ENCODE measurements at places on chromosomes 5 and 9.
A peak's percentile ranks its signal among the peaks of the same experiment; 100 is the strongest.

- no peak for DNase-seq
Observed at GRCh38 chr5:141832131-141832530, 46.1 kb downstream of the PCDH1 start.

GRCh38 chr5:179253730-179254129, 91.5 kb downstream of the ADAMTS2 start:
- DNase-seq = no peak

DNA sequence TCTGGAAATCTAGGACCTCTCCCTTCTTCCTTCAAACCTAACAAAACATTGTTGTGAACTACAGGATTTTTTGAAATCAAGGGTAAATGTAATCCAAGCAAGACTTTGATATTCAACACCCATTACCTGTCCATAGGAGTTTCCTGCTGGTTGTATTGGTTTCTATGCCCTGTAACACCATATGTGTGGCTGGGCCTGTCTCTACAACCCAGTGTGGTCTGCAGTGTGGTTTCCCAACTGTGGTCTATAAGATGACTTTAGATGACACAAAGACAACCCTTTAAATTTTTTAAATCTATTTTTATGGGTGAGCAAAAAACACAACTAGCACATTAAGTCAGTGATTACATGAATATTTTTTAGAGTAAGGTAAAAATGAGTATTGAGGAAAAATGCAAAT, 93.1 kb downstream of the SMIM15 start:
- DNase-seq = no peak

DNA sequence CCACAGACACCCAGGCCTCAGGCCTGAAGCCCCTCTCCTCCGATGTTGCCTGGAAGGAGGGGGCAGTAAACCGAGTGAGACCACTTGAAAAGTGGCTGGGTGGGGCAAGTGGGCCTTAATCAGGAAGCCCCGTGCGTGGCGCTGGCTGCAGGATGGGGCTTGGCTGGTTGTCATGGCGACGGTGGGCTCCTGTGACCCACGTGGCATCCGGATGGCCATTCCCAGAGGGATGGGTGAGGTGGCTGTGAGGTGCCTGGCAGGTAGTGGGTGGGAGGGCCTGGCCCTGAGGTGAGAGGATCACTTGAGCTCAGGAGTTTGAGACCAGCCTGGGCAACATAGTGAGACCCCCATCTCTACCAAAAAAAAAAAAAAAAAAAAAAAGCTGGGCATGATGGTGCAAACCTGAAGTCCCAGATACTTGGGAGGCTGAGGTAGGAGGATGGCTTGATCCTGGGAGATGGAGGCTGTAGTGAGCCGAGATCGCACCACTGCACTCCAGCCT, 5.2 kb downstream of the GPSM1 start:
- no peak for DNase-seq

- no peak for DNase-seq
Observed at GRCh38 chr5:67364381-67364970, 167.9 kb upstream of the CD180 start.

GRCh38 chr5:143207058-143207457, 196.4 kb downstream of the NR3C1 start:
- no peak for DNase-seq

DNA sequence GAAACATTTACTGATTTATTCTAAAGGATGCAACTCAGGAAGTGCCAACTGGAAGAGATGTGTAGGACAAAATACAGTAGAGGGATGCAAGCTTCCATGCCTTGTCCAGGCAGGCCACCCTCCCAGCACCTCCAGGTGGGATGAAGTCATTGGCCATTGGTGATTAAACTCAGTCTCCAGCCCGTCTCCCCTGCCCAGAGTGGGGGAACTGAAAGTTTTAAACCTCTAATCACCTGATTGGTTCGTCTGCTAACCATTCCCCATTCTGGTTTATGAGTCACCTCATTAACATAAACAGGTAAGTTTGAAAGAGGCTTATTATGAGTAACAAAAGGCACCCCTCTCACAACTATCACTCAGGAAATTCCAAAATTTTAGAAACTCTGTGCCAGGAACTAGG, 8.1 kb downstream of the TNFAIP8 start:
- DNase-seq = no peak

DNA sequence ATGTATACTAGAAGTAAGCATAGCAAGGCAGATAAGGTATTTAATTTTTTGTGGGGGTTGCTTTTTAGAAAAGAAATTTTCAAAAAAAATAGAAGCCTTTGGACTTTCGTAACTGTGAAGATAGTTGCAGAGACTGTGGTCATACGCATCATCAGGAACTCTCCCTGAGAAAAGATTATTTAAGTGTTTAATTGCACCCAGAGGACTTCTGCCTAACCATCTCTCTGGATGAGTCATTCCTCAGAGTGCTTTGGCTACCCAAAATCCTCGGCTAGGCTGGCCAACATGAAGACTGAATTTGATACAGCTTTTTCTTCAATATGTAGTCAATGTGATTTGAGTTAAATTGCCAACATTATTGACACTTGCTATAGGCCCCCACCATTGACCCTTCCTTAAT, 296.4 kb downstream of the TLR4 start:
- no peak for DNase-seq

DNA sequence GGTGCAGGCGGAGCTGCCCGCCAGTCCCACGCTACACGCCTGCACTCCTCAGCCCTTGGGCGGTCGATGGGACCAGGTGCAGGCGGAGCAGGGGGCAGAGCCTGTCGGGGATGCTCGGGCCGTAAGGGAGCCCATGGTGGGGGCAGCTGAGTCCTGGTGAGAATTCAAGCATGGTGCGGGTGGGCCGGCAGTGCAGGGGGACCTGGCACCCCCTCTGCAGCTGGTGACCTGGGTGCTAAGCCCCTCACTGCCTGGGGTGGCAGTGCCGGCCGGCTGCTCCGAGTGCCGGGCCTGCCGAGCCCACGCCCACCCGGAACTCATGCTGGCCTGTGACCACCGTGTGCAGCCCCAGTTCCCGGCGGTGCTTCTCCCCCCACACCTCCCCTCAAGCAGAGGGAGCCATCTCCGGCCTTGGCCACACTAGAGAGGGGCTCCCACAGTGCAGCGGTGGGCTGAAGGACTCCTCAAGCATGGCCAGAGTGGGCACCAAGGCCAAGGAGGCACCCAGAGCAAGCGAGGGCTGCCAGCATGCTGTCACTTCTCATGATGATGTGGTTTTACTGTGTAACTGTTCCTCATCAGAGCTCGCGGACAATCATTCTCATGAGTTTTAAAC, 228.9 kb upstream of the CDH9 start:
- no peak for DNase-seq

GRCh38 chr5:153618867-153619266, 128.4 kb downstream of the GRIA1 start:
- no peak for DNase-seq

DNA sequence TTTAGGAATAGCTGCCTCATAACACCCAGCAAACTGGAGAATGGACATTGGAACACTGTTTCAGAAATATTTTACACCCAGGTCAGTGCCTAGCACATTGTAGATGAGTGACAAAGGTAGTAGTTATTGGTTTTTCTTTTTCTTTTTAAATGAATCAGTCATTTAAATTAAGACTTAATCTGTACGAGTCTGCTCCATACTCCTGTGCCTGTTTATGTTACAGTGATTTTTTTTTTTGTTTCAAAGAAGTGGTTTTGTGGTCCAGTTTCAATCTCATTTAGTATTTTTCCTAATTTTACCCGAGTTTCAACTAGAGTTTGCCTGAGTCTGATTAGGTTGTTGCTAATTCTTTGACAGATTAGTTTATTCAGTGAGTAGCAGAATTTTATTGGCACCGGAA, 16.2 kb downstream of the LMNB1 start:
- DNase-seq = no peak

- no peak for DNase-seq
Observed at GRCh38 chr5:2746561-2747032, 4.9 kb downstream of the IRX2 start.

DNA sequence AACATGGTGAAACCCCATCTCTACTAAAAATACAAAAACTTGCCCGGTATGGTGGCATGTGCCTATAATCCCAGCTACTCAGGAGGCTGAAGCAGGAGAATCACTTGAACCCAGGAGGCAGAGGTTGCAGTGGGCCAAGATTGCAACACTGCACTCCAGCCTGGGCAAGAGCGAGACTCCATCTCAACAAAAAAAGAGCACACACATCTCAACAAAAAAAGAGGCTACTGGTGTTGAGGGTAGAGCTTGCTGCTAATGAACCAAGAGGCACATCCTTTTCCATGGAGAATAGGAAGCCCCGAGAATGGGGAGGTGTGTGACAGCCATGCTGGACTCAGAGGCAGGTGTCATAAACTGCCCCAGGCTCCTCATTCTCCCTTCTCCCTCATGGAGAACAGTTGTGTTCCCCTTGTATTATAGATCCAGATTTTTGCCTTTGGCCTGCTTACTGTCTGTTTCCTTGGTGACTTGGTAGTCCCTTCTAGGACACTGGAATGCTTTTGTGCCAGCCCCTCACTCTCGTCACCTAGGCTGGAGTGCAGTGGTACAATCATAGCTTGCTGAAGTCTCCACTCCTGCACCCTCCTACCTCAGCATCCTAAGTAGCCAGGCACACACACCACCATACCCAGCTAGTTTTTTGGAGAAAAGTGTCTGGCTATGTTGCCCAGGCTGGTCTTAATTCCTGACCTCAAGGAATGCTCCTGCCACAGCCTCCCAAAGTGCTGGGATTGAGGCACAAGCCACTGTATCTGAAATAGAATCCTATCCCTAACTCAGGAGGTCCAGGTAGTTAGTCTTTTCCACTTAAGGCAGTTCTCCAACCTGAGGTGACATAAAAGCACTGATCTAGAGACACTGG, 5.1 kb downstream of the RPL12 start:
- DNase-seq = no peak

GRCh38 chr9:110316261-110317075, 21.2 kb downstream of the TXNDC8 start:
- peak; percentile 26 for DNase-seq

GRCh38 chr9:136018257-136019031, 57.3 kb upstream of the UBAC1 start:
- no peak for DNase-seq
